Dermis lymphatic vessel endothelial cell (primary cell): ENCODE measurements at places on chromosomes 2 and 18. TPM values are rescaled to one million over a fixed set of nuclear protein-coding genes. Genes with fewer than 3 reads are reported as not detected.

Gene SDC1
- total RNA-seq, result 5.3 and 16.2 TPM in 2 replicates

Gene LIMS4
- total RNA-seq, result 45.6 and 52.5 TPM in 2 replicates

Gene REEP1
- total RNA-seq, result 17.7 and 22.9 TPM in 2 replicates

Gene RFX8
- 0.11 and 0.17 TPM in 2 replicates for total RNA-seq

Gene KIF3C
- total RNA-seq, result 13.0 and 20.2 TPM in 2 replicates

Gene RNF152
- total RNA-seq, result 126 and 189 TPM in 2 replicates

Gene UGT1A10
- not detected in 2 replicates for total RNA-seq

Gene GPR17
- total RNA-seq, result not detected in 2 replicates

Gene AQP12A
- total RNA-seq, result not detected in 2 replicates

Gene IL36G
- total RNA-seq, result not detected in 2 replicates

Gene MEP1B
- total RNA-seq, result 0.09 TPM in 1 of 2 replicates, not detected in the other

Gene DNER
- total RNA-seq, result under 0.01 TPM in 1 of 2 replicates, not detected in the other

Gene ANO7
- total RNA-seq, result 1.2 and 3.0 TPM in 2 replicates

Gene GEN1
- 4.7 and 5.1 TPM in 2 replicates for total RNA-seq

Gene LDLRAD4
- 13.4 and 28.6 TPM in 2 replicates for total RNA-seq

Gene DNAH6
- under 0.01 and 0.09 TPM in 2 replicates for total RNA-seq

Gene POU3F3
- not detected in 2 replicates for total RNA-seq

Gene CRYGD
- total RNA-seq, result not detected in 2 replicates

Gene VWA3B
- not detected in 2 replicates for total RNA-seq

Gene PLEK
- total RNA-seq, result 0.22 TPM in 1 of 2 replicates, not detected in the other

Gene SMAD7
- total RNA-seq, result 6.5 and 10.1 TPM in 2 replicates

Gene DYNC1I2
- total RNA-seq, result 114 and 150 TPM in 2 replicates

Gene AUP1
- 91.4 and 109 TPM in 2 replicates for total RNA-seq

Gene ARHGAP25
- total RNA-seq, result 11.2 and 15.0 TPM in 2 replicates

Gene HOXD13
- under 0.01 TPM in 1 of 2 replicates, not detected in the other for total RNA-seq

Gene PLGLB2
- 0.65 and 1.8 TPM in 2 replicates for total RNA-seq

Gene CNDP2
- 67.4 and 71.3 TPM in 2 replicates for total RNA-seq
